Vagina (tissue), 2 donors: ENCODE measurements at places on chromosomes 6 and 20. TPM values are rescaled to one million over a fixed set of nuclear protein-coding genes. Genes with fewer than 3 reads are reported as not detected.
A peak's percentile ranks its signal among the peaks of the same experiment; 100 is the strongest.

KIF13A gene
- total RNA-seq: 43.0 TPM

DNA sequence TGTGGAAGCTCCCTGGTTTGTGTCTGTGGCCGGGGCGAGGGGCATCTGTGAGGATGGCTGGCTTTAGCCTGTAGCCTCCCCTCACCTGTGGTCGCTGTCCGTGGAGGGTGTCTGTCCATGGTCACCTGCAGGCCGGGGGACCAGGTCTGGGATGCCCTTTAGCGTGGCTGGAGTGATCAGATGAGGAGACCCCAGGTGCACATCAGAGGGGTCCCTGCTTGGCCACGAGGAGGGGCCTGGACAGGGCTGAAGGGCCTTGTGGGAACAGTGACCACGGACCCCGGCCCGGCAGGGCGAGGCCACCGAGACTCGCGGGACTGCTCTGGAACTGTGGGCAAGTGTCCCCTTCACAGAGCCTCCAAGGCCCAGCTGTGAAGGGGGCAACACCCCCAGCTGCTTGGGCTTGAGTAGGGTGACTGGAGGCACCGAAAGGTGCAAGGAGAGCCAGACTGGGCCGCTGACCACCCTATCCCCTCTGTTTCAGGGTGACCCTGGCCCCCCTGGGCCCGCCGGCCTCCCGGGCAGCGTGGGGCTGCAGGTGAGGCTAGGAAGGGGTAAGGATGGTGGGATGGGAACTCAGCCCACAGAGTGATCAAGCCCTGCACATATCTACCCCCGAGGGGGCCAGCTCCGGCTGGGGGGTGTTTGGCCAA lies 8.6 kb downstream of the COL9A3 start:
- H3K36me3 ChIP-seq: no peaks in the 10 kb centered on the region
- peaks cover 15% of the 10 kb centered on the region for H3K4me1 ChIP-seq
- no peak for DNase-seq
- H3K27me3 ChIP-seq: no peaks in the 10 kb centered on the region
- peak overlapping the region; percentile 60 for H3K4me3 ChIP-seq

GRCh38 chr6:722077-722524 lies 29.2 kb upstream of the EXOC2 start:
- H3K4me1 ChIP-seq: no peaks in the 10 kb centered on the region
- DNase-seq: no peak
- H3K27ac ChIP-seq: no peak overlapping the region
- no peak overlapping the region for H3K4me3 ChIP-seq
- H3K36me3 ChIP-seq: no peaks in the 10 kb centered on the region
- no peaks in the 10 kb centered on the region for H3K27me3 ChIP-seq

DNA sequence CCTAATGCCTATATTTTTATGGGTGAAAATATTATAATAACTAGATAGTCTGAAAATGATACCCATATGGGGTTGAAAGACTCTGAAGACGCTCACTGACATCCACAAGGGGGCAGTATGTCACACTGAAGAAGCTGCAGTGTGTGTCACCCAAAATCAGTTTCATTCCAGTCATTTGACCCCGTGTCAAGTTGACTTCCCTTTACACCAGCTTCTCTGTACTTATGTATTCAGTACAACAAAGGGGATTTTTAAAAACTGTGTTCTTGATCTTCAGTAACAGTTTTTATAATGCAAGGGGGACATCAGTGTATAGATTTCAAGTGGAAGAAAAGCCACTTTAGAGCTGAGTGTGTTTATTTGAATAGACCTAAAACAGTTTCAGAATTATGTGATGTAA lies 19.3 kb downstream of the FAXC start:
- DNase-seq: no peak
- no peaks in the 10 kb centered on the region for H3K36me3 ChIP-seq
- H3K27ac ChIP-seq: no peak overlapping the region
- H3K4me1 ChIP-seq: no peaks in the 10 kb centered on the region
- H3K27me3 ChIP-seq: no peaks in the 10 kb centered on the region

EYS gene
- total RNA-seq: not detected

DNA sequence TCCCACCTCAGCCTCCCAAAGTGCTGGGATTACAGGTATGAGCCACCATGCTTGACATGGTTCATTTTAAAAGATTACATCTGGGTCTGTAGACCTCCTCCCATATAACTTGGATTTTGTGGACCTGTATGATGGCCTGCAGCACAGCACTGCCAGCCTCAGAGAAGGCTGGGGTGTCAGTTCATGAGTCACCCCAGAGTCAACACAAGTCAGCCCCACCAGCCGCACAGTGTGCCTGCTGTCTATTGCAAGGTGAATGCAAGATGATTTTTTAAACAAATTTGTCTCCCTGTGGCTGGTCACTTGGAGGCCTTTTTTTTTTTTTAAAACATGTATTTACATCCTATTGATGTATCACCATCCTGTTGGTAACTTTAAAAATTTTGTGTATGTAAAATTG lies 76.7 kb downstream of the RREB1 start:
- H3K4me1 ChIP-seq: no peaks in the 10 kb centered on the region
- H3K4me3 ChIP-seq: no peak overlapping the region
- no peak for DNase-seq
- H3K27me3 ChIP-seq: no peaks in the 10 kb centered on the region
- H3K27ac ChIP-seq: no peak overlapping the region
